ENCODE measurements at places on chromosomes 5 and 9.
A peak's percentile ranks its signal among the peaks of the same experiment; 100 is the strongest.

DNA sequence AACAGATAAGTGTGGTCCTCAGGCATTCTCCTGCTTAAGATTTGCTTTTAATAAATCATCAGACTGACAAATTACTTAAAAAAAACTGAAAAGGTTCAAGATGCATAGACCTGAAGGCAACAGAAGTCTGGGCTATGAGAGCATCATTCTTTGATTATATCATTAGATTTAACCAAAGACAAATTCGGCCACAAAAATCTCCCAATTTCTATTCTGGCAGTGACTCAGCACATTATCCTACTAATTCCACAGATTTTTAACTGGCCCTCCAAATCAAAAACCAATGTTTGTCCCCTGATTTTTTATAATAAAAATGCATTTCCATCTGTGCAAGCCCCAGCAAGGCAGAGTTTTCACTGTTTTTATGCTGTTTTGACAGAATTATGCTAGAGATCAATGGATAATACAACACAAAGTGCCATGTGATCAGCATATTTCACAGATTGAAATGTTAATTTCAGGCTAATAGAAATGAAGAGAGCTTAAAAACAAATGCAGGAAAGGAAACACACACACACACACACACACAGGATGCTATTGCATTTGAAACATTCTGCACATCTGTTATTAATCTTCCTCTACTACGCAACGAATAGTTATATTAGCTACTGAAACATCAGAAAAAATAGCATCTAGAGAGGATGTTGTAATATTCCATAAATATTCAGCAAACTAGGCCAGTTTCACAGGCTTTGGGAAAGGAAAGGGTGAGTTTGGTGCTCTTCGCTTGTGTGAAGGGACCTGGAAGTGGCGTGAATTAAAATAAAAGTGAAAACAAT is 177.6 kb upstream of the ST8SIA4 start:
- DNase-seq = no peak

GRCh38 chr9:89477384-89477783 is 20.5 kb downstream of the SEMA4D start:
- no peak for DNase-seq

DNA sequence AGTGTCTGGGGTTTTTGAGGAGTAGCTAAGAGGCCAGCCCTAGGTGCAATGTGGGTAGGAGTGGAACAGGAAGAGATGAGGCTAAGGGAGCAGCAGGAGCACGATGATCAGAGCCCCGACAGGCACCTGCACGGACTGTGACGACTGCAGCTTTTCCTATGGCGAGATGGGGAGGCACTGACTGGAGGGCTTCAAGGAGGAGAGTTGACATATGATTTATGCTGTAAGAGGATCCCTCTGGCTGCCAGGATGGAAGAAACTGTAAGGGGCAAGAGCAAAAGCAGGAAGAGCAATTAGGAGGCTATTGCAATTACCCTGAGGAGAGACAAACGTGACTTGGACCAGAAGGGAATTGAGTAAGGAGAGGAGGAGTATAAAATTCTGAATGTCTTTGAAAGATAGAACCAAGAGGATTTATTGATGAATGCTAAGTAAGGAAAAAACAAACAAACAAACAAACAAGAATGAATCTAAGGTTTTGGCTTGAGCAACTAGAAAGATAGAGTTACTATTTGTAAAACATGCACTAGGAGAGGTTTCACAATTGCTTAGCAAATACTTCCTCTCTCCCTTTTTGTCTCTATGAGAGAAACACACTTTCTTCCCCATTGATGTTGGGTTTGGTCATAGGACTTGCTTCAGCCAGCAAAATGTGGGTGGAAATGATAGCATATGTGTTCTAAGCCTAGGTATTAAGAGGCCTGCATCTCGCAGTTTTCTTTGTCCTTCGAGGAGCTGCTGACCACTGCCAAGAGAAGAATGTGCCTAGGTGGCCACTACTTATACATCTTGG is 32.9 kb downstream of the TRPC7 start:
- no peak for DNase-seq

GRCh38 chr5:75465480-75465879 is 45.9 kb downstream of the CERT1 start:
- no peak for DNase-seq

- DNase-seq = no peak
These were observed 54.3 kb downstream of the NR3C1 start for GRCh38 chr5:143349177-143349576.

DNA sequence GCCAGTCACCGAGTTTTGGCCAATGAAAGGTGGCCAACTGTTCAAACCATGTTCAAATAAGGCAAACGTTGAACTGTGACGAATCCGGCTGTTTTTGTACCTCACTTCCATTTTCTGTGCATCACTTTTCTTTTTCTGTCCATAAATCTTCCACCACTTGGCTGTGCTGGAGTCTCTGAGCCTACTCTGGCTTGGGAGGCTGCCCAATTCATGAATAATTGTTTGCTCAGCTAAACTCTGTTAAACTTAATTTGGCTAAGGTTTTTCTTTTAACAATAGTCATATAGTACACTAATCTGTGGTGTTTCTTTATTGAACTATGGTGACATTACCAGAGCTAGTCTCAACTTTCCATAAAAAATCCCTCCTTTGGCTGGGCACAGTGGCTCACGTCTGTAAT is 11.3 kb downstream of the NIM1K start:
- DNase-seq = no peak

- DNase-seq = peak; percentile 53
These were observed 652 bp upstream of the TMEM161B start for GRCh38 chr5:88269222-88269771.

DNA sequence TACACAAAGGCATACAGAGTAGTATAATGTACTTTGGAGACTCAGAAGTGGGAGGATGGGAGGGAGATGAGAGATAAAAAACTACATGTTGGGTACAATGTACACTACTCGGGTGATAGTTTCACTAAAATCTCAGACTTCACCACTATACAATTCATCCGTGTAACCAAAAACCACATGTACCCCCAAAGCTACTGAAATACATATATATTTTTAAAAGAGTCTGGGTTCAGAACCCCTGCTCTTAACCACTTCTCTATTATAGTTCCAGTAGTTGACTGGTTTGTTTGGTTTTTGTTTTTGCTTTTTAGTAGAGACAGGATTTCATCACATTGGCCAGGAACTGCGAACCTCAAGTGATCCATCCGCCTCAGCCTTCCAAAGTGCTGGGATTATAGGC is 22.6 kb downstream of the SGTB start:
- DNase-seq = no peak

DNA sequence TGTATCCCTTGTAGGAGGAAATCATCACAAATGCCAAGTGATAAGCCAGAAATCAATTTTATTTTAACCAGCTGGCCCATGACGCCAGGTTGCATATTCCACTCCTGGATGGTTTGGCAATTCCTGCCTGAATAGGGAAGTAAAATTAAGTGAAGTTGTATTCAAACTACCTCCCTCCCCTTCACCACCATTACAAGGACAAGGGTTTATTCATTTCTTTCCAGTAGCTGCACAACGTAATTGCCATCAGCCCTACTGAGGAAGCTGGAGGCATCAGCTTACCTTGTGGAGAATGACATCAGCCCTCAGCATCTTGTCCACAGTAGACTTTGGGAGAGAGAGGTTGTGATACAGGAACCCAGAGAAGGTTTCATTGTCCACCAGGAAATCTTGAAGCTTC is 66.6 kb downstream of the ABCA1 start:
- no peak for DNase-seq
